Effector memory CD4-positive, alpha-beta T cell (primary cell): ENCODE measurements at places on chromosomes 5 and 9.

DNA sequence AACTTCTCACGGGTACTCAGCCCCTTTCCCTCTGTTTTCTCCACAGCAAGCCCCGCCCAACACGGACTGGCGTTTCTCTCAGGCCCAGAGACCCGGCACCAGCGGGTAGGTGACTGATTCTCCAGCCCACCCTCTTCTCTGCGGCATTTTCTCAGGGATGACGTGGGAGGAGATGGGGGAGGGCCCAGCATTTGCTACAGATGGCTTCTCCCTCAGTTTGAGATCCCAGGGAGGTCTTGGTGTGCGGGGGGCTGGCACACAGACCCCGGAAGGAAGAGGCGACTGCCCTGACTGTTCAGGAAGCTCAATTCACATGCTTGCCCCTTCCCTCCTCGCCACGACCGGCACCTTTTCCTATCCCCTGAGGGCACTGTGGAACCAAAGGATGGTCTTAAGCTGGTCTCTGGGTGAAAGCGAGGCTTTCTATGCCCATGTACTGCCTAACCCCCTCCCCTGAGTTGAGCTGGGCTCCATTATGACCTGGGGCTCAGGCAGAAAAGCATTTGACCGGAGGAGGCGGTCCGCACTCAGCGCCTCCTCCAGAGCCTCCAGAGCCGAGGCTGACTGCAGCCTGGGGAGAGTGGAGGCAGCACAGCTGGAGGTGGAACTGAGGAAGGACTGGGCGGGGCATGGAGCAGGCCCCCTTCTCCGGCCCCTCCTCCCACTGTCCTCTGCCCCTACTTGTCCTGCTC is 6.0 kb downstream of the PCDHGC5 start:
- DNase-seq = no peak

- DNase-seq = no peak
These were observed 911.2 kb downstream of the EFNA5 start for GRCh38 chr5:106759581-106759980.

- DNase-seq = no peak
These were observed 138.8 kb upstream of the NR4A3 start for GRCh38 chr9:99682870-99683269.

DNA sequence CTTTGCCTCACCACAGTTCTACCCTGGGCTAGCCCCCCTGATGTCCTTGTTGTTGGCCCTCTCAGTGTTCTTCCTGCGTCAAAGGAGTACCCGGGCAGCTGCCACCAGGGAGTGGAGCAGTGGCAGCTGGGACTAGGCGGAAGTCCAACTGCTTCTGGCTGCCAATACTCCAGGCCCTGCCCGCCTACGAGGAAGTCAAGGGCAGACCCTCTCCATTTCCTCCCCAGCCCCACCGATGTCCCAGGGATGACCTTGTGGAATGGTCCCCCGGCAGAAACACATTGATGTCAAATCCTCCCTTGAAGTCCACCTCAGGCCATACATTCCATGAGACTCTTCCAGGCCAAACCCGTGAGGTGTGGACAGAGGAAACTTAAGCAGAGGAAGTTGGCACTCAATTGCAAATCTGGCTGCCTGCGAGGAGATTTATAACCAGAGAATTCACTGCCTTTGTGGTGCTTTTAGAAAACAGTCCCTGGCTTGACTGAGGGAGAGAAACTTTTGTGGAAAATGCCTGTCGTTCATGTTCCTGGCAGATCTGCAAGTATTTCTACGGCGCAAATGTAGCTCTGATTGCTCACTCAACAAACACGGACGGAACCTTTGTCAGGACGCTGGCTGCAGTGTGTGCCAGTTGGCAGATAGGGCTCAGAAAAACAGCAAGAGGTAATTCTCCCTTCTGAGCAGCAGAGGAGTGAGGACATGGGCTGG is 339.7 kb downstream of the RAB3C start:
- DNase-seq = no peak

- no peak for DNase-seq
These were observed 85.0 kb downstream of the LMX1B start for GRCh38 chr9:126698756-126699155.

GRCh38 chr9:136526625-136527066 is 19.2 kb downstream of the NOTCH1 start:
- DNase-seq = no peak

- DNase-seq = no peak
These were observed 12.0 kb upstream of the OLFM1 start for GRCh38 chr9:135075234-135076142.

GRCh38 chr9:109387206-109387605 is 66.3 kb upstream of the EPB41L4B start:
- DNase-seq = no peak

- no peak for DNase-seq
These were observed 133.5 kb upstream of the LPCAT1 start for GRCh38 chr5:1657161-1657741.

- no peak for DNase-seq
These were observed 93.2 kb upstream of the CPEB4 start for GRCh38 chr5:173794901-173795416.

GRCh38 chr9:88536023-88536324 is 996 bp downstream of the NXNL2 start:
- DNase-seq = no peak
